ENCODE measurements at places on chromosomes 16 and 17. TPM values are rescaled to one million over a fixed set of nuclear protein-coding genes. Genes with fewer than 3 reads are reported as not detected.

Gene DRC7
- total RNA-seq, result not detected

Gene HEATR9
- total RNA-seq, result not detected

Gene ERBB2
- total RNA-seq, result 99.2 TPM

Gene OSGIN1
- 2.4 TPM for total RNA-seq

Gene CIITA
- total RNA-seq, result 7.1 TPM
